ENCODE measurements at places on chromosomes 12 and 14.

DNA sequence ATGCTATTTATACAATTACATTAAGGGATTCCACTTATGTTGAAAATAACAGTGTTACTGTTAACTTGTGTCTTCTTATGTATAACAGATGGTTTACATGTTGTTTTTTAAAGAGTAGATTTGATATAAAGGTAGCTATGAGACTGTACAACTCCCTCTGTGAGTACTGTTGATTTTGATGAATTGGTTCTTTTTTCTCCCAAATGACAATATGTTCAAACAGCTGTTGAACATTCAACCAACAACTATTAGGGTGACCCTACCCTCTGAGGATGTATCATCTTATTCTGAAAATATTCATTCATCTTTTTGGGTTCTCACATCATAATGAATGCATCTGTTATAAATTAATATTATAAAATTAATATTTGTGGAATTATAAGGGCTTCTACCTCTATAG lies 456.9 kb upstream of the MGAT4C start:
- no peak for DNase-seq

DNA sequence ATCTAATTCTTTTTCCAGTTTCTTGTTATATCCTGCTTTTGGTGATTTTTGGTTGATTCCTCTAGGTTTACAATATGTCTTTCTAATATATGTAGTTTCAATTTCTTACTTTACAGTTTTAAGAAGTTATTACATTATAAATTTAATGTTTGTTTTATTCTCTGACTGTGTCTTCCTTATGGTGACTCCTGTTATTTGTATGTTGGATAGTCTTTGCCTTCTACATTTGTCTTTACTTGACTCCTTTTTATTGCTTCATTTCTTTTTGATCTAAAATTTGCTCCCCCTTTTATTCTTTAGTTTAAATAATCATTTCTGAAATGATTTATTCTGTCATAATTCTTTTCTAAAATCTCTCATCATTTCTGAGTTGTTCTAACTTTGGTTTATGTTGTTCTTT lies 125.8 kb downstream of the CCDC91 start:
- DNase-seq = no peak

DNA sequence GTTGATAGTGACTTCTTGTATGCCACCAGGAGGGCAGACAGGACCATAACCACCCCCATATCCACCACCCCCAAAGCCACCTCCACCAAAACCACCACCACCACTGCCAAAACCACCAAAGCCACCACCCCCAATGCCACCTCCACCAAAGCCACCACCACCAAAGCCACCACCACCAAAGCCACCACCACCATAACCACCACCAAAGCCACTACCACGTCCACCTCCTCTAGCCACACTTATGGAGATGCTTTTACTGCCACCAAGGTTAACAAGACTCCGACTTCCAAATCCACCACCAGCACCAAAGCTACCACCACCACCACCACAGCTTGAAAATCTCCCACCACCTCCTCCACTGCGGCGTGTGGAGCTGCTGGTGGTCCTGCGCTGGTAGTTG lies 332 bp downstream of the KRT1 start:
- no peak for DNase-seq

DNA sequence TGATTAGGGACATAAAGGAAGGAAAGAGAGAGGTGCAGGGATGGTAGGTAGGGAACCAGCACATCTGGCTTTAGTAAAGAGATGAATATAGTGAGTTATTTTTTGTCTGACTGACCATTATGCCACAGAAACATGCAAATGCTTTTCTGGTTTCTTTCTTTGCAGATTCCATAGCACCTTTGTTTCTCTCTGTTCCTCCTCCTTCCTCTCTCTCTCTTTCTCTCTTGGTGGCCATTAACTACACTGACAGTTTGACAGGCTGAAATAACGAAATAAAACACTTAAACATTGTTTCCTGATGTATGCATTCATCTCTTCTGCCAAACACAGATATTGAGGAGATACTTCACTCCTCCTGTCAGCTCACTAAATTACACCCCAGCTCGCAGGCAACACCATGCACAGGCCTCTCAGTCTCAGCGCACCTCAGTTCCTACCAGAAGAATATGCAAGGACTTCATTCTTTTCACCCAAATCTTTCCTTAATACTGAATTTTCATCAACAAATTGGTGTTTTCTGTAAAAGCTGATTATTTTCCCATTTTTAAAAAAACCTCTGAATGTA lies 406.9 kb upstream of the SOX5 start:
- no peak for DNase-seq

- DNase-seq = no peak
Observed at GRCh38 chr12:25894759-25895158, 63.7 kb upstream of the RASSF8 start.

GRCh38 chr12:109540526-109541412 lies 32.5 kb downstream of the MMAB start:
- no peak for DNase-seq

- no peak for DNase-seq
Observed at GRCh38 chr12:2324387-2324786, 271.6 kb downstream of the CACNA1C start.

DNA sequence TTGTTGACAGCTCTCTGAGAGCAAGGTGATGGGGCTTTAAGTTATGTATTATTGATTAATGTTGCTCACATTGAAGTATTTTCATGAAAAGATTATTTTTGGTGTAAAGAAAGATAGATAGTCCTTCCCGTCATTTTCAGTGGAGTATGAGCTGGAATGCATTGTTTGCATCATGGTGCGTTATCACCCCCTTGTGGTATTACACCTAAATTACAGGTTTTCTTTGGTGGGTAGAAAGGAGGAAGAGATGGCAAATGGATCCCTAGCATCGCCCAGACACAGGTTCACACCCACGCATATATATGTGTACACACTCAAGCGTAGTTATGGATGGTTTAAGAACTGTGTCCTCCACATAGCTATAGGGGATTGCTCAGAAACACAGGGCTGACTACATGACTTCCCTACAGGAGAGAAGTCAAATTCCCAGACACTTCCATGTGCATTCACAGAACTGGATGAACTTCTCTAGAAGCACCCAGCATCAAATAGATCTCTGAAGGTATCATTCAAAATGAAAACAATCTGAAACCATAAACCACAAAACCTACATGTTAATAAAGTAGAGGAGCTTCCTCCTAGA lies 14.4 kb upstream of the SERPINA10 start:
- no peak for DNase-seq

GRCh38 chr14:59103396-59103795 lies 85.1 kb upstream of the DAAM1 start:
- DNase-seq = peak; percentile 61

- DNase-seq = no peak
Observed at GRCh38 chr12:113655919-113656318, 184.2 kb upstream of the LHX5 start.

GRCh38 chr12:58176296-58176869 lies 235.0 kb downstream of the ATP23 start:
- DNase-seq = peak; percentile 49

GRCh38 chr12:132154941-132155770 lies 10.9 kb downstream of the NOC4L start:
- no peak for DNase-seq

DNA sequence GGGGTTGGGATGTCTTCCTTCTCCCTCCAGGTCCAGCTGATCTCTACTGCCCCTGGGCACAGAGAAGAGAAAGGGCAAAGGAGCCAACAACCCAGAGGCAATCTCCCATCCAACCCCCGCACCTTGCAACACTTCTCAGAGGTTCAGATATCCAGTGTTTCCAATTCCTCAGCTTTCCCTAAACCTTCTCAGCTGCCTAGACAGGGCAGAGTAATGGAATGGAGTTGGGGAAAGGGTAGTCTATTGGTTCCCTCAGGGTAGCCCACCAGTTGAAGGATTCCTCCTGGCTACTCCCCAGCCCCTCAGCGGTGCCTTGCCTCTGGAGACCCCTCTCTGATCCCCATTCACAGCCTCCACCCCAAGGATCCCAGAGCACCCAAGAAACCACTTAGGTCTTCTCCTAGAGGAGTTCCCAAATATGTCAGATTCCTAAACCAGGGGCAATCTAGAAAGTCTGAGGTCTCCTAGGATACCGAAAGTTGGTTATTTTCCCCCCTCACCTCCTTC lies 537 bp downstream of the NFE2 start:
- DNase-seq = no peak

DNA sequence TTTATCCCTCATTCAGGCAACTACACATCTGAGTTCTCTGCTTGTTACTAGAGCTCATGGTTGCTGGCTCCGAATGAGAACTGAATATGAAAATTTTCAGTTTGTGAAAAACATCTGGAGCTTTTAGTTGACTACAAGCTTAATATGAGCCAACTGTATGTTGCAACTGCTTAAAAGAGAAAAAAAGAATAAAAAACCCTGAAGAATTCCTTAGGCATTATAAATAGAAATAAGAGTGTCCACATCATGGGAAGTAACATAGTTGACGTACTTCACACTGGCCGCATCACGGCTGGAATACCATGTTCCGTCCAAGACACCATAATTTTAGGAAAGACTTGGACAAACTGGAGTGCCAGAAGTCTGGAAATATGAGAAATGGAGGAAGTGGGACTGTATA lies 57.9 kb downstream of the PDE3A start:
- DNase-seq = peak; percentile 52

- DNase-seq = no peak
Observed at GRCh38 chr14:94571950-94572349, 9.3 kb upstream of the SERPINA5 start.

DNA sequence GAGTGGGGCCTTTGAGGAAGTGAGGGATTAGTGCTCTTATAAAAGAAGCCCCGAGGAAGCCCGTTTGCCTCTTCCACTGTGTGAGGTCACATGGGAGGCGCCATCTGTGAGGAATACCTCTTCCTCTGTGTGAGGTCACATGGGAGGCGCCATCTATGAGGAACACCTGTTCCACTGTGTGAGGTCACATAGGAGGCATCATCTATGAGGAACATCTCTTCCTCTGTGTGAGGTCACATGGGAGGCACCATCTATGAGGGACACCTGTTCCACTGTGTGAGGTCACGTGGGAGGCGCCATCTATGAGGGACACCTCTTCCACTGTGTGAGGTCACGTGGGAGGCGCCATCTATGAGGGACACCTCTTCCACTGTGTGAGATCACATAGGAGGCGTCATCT lies 69.7 kb downstream of the SLC24A4 start:
- DNase-seq = no peak

GRCh38 chr12:119365451-119365850 lies 30.9 kb downstream of the CCDC60 start:
- DNase-seq = no peak

DNA sequence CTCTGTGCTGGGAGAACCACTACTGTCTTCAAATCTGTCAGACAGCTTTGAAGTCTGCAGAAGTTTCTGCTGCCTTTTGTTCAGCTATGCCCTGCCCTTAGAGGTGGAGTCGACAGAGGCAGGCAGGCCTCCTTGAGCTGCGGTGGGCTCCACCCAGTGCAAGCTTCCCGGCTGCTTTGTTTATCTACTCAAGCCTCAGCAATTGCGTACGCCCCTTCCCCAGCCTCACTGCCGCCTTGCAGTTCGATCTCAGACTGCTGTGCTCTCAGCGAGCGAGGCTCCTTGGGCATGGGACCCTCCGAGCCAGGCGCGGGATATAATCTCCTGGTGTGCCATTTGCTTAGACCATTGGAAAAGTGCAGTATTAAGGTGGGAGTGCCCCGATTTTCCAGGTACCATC lies 25.1 kb upstream of the KLRB1 start:
- no peak for DNase-seq

DNA sequence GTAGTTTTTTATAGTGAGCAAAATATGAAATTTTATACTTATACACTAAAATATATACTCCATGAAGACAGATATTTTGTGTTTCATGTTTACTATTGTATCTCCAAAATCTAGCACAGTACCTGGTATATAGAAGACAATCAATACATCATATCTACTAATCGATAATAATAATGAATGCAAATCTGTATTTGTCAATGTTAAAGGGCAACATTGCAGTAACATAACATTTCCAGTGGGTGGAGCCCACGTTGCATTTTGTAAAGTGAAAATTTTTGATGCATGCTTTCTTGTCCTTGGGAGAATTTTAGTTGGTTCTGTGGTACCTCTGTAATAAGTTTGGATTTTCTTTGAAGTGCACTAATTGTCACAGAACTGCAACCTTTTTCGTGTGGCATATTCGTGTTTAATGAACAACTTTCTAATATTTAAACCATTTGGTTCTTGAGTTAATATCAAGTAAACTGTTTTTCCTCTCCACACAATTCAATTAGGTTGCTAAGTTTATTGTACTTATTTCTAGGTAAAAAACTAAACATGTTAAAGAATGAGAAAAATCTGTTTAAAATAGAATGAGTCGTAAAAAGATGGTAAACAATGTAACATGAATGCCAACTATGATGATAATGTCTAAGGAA lies 47.4 kb downstream of the AVPR1A start:
- DNase-seq = peak; percentile 60

- no peak for DNase-seq
Observed at GRCh38 chr14:89902881-89903280, 51.6 kb downstream of the EFCAB11 start.

GRCh38 chr14:105267820-105268548 lies 19.7 kb downstream of the BTBD6 start:
- DNase-seq = no peak

DNA sequence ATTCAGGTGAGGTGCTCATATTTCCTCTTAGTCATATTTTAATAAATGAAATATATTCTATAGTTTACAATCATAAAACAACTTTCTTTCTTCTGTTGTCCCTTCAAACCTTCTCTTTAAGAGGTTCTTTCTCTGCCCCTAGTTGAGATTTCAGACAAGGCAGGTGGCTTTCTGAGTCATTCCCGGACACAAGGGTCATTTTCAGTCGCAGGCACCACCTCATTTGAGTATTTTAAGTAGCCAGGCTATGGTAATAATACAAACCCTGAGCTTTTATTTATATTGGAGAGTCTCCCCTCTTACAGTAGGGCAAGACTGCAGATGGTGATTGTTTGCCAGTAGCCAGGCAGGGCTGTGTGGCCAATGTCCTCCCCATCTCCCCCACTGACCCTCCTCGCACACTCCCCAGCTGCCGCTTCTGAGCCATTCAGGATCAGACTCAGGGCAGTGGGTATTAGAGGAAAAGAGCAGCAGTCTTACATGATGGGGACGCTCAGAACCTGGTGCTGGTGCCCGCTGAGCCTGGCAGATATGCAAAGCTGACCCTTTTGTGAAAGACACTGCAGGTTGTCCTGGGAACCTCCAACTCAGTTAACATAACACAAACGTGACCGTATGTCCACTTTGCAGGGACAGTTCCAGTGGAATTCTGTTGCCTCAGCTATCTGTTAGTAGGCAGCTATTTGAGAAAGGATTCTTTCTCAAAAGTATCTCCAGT lies 101.1 kb upstream of the BCL2L14 start:
- no peak for DNase-seq

- no peak for DNase-seq
Observed at GRCh38 chr12:70271025-70271424, 27.8 kb downstream of the CNOT2 start.

DNA sequence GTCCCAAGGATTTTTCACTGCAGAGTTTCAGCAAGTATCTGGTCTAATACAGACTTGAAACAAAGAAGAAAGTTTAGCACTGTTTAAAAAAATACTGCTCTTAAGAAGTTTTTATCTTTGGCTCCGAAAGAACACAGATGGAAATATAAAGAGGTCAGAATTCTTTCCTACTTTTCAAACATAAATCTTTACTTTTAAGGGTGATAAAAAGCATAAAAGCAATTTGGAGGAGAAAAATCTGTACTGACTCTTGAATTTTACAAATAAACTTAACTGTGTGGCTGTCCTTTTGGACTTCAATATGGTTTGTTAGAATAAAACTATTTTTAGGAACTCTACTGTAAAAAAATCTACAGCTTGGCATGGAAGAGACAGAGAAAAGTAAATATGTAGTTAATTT lies 27.6 kb upstream of the ISM2 start:
- no peak for DNase-seq

Data from GM03348 (cell line).